ENCODE measurements at places on chromosomes 7 and 10. TPM values are rescaled to one million over a fixed set of nuclear protein-coding genes. Genes with fewer than 3 reads are reported as not detected.

Gene NUB1
- total RNA-seq, result 59.2 TPM

Gene RBP3
- total RNA-seq, result not detected

Gene COL26A1
- total RNA-seq, result not detected

Gene CCL24
- not detected for total RNA-seq

Gene LEP
- total RNA-seq, result 784 TPM

Gene LRRD1
- total RNA-seq, result not detected

Gene CPVL
- total RNA-seq, result 49.8 TPM

Gene LAMB4
- 0.10 TPM for total RNA-seq

DNA sequence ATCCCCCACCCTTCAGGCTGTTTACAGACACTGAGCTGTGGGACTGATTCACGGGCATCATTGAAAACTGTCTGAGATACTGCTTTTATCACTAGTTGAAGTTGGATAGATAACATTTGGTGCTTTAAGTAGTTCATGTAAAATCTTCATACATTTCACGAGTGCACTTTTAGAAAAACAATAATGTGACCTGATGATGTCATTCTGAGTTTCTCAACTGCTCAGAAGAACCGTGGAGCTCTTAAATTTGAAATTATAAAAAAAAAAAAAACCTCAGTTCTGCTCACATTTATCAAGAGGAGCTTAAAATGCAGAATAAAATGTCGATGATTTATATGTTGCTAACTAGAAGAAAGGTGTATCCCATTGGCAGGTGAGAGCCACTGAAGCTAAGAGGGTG, 81.5 kb downstream of the GALNT11 start:
- no peak for DNase-seq

DNA sequence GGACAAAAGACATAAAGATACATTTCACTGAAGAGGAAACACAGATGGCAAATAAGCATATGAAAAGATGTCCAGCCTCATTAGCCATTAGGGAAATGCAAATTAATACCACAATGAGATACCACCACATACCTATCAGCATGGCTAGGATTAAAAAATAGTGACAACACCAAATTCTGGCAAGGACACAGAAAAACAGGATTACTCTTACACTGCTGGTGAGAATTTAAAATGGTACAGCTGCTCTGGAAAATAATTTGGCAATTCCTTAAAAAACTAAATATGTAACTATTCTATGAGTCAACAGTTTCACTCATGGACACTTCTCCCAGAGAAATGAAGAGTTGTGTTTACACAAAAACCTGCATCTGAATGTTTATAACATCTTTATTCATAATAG, 121.1 kb downstream of the C10orf90 start:
- DNase-seq, result no peak

GRCh38 chr7:110051372-110051771, 1039.6 kb upstream of the LRRN3 start:
- no peak for DNase-seq

DNA sequence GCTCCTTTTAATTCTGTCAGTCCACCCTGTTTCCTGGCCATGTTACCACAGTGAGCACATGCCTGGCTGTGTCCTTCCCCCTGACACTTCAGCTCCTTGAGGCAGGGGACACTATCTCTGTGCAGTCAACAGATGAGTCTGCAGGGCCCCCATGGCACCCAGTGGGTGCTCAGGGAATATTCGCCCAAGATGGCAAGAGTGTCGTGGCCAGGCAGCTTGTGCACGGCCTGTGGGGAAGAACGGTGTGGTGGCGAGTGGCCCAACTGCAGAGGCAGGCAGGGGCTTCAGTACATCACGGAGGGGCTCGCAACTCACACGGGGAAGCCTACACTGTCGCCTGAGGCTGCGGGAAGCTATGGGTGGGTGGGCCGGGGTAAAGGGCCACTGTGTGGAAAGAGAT, 91.1 kb downstream of the TRRAP start:
- peak; percentile 75 for DNase-seq

DNA sequence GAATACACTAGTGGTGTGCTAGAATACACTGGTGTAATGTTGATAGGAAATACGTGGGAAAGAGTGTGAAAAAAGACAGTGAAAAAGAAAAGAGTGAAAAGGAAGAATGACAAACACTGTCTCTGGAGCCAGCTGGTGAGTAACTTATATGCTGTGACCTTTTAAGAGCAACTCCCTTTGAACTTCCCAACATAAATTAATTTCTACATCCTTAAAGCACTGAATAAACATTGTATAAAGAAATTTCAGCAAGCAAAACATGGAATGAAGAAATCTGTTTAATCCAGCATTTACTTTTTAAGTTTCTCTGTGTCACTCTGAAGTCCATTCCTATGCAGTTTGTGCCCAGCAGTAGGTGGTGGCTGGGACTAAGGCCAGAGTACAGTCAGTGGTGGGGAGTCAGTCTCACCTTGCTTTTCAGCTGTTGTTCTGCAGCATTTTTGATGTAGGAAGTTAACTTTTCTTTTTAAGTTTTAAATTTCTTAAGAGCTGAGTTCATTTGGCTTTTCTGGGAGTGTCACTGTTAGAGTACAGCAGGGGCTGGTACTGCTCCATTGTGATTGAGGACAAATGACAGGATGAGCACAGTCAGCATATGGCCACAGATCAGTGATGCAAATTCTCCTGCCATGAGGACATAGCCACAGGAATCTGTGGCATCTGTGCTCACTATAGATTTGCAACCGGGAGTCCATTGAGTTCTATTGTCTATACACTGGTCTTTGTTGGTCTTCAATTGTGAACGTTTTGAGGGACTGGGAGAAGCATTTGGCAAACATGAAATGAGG, 321.8 kb downstream of the ZNF248 start:
- no peak for DNase-seq

Measured in mesenteric fat pad (tissue), 1 donor.